ENCODE measurements at places on chromosomes 2 and 18.

DNA sequence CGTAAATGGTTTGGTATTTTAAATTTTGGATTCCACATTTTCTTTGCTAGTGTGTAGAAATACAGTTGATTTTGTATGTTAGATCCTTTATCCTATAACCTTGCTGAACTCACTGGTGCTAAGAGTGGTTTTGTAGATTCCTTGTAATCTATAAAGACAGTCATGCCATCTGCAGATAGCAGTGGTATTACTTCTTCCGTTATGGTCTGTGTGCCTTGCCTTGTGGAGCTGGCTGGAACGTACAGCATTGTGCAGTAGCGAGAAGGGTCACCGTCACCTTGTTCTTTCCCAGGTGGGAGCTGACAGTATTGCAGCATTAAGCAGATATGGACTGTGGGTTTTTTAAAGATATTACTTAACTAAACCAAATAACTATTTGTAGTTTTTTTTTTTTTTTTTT lies 33.7 kb downstream of the ATP9B start:
- no peak for DNase-seq

GRCh38 chr2:188303363-188304031 lies 11.8 kb downstream of the GULP1 start:
- DNase-seq = no peak

DNA sequence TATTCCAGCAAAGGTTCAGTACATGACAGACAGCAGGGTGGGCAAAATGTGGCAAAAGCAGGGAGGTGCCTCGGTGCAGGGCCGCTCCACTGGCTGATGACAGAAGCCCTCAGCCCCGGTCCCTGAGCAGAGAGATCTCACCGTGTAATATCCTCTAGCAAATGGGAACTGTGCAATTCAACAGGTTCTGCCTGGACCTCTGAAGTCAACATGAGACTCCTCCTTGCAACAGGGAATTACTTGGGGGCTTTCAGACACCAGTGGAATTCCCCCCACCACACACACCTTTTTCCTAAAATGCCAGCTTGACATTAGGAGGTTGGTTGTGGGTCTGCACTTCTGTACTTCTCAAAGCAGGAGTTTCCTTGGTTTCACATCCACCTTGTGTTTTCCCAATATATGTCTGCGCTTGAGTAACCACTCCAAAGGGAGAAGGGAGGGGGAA lies 50.8 kb downstream of the SPRED2 start:
- DNase-seq = no peak

- no peak for DNase-seq
Observed at GRCh38 chr2:127201452-127201851, 18.6 kb downstream of the CYP27C1 start.

DNA sequence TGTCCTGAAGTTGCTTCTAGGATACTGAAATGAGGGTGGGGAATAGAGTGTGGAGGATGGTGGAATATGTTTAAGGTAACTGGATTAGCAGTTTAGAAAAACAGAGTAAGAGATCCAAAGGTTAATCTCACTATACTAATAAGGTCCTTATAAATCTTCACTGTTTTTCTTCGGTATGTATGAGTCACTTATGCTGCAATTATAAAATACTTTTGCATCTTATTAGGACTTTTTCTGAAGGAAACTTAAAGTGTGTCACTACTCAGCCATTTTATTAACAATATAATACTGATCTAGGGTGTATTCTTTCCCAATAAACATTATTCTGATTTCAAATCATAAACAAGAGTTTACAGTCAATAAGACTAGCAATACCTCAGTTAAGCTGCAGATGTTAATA lies 182.3 kb downstream of the ZNF521 start:
- no peak for DNase-seq

DNA sequence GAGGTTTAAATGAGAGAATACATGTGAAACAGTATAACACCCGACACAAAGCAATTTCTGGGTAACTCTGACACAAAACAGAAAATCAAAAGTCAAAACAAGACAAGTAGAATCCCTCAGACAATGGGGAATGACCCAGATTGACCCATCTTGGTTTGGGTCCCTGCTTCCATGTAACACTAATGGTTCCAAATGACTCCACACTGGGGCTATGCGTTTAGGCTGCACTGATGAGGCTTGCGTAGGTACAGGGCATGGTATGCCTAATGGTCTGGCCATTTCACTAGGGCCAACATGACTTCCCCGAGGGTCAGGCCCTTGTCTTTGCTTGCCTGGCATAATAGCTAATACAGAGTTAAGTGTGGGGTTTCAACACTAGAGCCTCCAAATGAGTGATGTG lies 27.2 kb upstream of the NFE2L2 start:
- DNase-seq = no peak

DNA sequence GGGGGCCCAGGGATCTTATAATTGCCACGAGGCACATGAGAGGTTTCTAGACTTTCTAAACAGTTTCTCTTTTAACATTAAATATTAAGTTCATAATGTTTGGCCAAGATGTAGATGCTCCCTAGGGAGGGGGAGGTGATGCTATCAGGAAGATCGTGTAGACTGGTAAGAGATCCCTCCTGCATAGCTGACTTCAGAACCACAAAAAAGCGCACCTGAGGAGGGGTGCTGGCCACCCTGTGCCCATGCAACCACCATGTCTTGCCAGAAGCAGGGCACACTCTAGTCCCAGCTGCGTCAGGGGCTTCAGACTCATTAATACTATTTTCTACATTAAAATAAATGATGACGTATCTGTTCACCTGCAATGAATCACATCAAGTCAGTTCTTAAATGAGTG lies 103.4 kb upstream of the SLC35G4 start:
- no peak for DNase-seq

DNA sequence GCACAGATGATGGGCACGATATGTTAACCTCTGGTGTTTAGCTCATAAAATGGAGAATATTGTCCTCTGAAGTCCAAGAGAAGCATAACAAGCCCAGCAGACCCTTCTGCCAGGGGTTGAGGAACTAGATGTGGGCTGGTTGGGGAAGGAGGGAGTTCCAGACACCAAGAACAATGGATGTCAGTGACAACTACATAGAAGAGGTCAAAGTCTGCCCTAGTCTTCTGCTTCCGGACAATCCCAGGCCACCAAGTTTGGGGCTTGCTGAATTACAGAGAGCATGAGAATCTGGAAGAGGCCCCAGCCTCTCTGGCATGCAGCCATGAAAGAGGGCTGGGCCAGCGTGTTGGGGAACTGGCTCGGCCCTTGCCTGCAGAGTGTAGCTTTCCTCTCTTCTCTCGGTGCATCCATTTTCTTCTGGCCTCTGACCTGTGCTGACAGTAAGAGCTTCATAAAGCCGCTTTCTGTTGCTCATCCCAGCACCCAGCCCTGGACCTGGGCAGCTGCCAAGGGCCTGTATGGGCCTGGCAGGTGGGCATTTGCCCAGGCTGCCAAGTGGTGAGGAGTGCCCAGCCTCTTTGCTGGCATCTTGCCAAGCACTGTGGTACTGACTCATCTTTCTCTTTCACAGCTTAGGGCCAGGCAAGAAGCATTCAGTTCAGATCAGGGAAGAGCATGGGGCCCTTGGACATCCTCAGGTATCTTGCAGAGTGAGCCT lies 14.6 kb upstream of the LAPTM4A start:
- peak; percentile 22 for DNase-seq

GRCh38 chr2:201471732-201472393 lies 20.3 kb downstream of the STRADB start:
- no peak for DNase-seq

GRCh38 chr2:74845991-74846390 lies 12.1 kb downstream of the HK2 start:
- no peak for DNase-seq

GRCh38 chr2:39437522-39438296 lies 624 bp upstream of the MAP4K3 start:
- DNase-seq = peak; percentile 18

GRCh38 chr2:132482821-132483220 lies 66.2 kb downstream of the GPR39 start:
- DNase-seq = no peak

DNA sequence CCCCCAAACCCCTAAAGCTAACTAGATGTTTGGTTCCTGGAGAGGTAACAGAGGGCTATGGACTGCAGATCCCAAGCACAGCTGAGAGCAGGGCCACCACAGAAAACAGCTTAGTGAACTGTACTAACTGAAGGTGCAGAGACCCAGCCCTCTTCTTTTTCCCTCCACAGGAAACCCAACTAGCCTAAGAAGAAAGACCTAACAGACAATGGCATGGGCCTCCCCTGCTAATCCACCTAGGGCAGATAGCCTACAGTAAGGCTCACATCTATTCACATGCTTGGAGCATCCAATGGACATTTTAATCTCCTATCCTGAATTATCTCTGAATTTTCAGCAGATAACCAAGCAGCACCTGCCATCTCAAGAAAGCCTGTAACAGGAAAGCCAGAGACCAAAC lies 8.8 kb upstream of the FECH start:
- DNase-seq = no peak

DNA sequence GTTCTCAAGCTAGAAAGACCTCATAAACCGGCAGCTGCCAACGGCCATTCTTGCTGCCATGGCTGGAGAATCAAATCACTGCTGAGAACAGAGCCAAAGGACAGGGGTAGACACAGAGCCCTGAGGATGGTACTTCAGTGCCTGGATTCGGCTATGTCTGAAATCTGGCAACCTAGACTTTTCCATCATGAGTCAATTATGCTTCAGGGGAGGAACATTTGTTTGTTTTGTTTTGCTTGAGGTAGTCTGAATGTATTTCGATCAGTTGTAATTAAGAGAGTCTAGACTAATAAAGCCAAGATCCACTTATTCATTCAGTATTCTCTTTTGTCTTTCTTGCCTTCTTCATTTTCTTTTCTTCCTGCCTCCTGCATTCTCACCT lies 122.8 kb upstream of the SH3BP4 start:
- DNase-seq = no peak

DNA sequence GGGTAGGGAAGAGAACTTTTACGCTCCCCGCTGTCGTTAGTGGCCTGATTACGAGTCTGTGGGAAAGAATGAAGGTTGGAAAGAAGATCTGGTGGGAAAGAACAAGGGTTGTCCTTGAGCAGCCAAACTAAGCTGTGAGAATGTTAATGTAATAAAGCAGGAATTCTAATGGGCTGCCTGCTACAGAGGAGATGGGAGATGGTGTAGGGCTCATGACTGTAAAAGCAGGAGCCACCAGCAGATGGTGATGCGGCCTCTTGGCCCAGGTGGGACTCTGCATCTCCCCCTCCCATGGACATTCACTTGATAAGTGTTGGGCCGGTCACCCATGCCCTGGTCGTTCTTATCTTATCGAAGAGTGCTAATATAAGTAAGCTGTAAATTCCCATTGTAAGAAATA lies 150.0 kb downstream of the NEDD4L start:
- DNase-seq = no peak

GRCh38 chr2:21330786-21331391 lies 207.1 kb downstream of the TDRD15 start:
- no peak for DNase-seq

DNA sequence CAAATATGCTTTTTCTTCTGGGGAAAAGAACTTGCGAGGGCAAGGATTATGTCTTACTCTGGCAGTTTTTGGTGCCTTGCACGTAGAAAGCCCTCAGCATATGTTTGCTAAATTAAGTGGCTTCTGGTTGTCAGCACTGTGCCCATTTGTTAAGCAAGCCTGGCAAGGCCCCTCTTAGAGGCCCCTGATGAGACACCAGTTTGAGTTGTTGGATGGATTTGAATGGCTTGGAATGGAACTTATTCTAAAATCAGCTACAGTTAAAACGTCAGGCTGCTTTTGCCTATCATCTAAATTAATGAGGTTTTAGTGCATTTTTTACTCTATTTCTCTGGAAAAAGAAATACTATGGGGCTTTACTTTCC lies 28.2 kb downstream of the TMEM182 start:
- DNase-seq = no peak

DNA sequence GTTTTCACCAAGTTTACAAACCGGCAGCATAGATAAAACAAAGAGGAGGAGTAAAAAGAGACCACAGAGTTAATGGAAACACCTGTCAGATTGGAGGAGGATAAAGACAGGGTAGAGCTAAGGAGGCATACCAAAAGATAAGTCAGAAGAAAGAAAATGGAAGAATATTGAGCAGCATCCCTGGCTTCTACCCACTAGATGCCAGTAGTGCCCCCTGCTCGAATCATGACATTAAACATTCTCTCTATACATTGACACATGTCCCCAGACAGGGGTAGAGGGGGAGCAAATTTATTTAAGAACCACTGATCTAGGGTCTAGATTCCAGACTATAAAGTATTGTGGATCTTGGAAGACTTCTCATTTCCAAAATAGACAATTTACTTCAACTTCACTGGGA lies 159.8 kb upstream of the ETAA1 start:
- no peak for DNase-seq

GRCh38 chr2:109402980-109403840 lies 210.6 kb downstream of the SEPTIN10 start:
- DNase-seq = no peak

DNA sequence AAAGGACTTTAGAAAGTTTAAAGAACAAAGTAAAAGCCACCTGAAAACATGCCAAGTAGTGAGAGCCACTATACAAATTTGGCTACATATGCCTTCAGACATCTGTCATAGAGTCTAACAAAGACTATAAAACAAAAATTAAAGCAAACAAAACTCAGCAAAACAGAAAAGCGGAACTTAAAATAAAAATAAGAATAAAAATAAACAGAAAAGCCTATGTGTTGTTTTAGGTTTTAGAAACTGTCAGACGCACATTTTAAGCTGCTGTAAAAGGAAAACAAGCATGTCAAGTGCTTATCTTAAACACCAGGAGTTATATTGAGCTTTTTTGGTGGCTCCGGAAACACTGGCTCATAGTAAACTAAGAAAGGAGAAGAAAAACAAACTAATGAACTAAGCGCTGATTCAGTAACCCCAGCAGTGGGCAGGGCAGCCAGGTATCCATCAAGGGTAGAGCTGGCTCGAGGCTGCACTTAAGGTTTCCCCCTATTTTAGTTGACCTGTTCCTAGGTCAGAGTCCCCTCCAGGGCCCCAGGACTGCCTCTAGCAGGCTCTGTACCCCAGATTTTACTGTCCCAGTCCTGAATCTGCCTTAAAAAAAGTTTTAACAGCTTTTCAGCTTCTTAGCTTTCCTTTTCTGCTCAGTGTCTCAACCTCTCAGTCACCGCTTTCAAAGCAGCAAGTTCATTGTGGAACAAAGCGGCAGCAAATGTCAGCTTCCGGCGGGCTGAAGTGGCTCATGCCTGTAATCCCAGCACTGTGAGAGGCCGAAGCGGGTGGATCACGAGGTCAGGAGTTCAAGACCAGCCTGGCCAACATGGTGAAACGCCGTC lies 15.4 kb upstream of the RMC1 start:
- DNase-seq = no peak

GRCh38 chr2:213416832-213417231 lies 132.6 kb downstream of the SPAG16 start:
- no peak for DNase-seq

- no peak for DNase-seq
Observed at GRCh38 chr2:207768866-207769596, 675 bp downstream of the FZD5 start.

DNA sequence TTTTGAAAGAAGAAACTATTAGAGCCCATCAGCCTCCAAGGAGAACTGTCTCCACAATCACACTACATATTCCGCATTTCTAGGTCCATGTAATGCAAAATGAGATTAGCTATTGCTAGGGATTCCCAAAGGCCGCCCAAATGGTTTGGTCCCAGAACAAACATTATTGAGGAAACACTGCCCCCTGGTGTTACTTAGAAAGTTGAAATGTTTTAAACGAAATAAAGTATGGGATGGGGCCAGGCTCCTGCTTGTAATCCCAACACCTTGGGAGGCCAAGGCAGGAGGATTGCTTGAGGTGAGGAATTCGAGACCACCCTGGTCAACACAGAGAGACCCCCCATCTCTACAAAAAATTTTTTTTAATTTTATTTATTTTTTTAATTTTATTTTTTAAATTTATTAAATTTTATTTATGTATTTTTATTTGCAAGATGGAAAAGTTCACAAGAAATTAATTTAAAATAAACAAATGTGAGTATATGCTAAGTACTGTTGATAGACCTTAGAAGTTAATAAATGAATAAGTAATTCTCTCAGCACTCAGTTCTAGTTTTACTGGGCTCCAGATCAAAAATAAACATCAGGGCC lies 5.5 kb downstream of the NHEJ1 start:
- peak; percentile 55 for DNase-seq

Data from putamen (tissue), 1 donor.